ENCODE measurements at places on chromosomes 2 and 18.

GRCh38 chr18:59149007-59149406 lies 9.3 kb downstream of the SEC11C start:
- DNase-seq, result no peak

DNA sequence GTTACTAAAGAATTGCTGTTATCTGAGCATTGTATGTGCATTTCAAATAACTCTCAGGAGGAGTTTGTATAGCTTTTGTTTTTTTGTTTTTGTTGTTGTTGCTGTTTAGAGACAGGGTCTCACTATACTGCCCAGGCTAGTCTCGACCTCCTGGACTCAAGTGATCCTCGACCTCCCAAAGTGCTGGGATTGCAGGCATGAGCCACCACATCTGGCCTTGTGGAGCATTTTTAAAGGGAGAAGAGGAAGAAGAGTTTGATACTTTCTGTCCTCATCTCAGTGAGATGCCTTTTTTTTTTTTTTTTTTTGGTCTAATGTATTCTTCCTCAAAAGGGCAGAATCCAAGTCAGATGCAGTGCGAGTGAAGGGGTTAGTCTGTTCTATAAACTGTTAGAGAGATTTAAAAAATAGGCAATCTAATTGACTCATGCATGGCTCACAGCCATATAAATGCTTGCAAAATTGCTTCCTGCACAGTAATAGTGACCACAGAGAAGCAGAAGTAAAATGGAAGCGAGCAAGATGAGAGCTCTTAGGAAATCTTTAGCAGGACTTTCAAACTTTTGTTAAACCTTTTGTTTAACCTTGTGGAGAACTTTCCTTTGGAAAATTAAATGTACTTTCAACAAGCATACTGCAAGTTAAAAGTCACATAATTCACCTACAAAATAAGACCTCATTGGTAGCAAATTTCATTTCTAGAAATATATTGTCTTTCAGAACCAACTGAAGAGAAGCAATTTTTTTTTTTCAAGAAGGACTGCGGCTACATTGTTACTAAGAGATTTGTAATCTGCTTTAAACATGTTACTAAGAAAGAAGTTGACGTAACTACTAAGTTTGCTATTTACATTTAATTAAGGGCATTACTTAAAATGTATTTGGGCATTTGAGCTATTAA lies 52.3 kb upstream of the ROCK1 start:
- no peak for DNase-seq

DNA sequence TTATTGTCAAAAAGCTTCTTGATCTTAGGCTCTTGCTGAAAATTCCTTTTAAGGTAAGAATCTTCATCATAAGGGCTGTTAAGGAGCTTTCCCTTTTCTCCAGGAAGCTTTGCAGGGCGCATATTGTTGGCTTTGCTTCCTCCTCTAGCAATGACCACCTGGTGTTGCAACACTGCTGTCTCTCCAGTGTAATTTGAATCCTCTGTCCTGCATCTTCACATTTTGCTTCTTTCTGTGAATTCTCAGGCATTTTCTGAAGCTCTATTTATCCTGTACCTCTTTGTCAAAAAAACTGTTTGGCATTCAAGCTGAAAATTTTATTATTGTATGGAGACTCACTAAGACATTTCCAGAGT lies 533.1 kb upstream of the CHAC2 start:
- DNase-seq, result no peak

GRCh38 chr18:340044-340443 lies 72.2 kb upstream of the THOC1 start:
- no peak for DNase-seq

DNA sequence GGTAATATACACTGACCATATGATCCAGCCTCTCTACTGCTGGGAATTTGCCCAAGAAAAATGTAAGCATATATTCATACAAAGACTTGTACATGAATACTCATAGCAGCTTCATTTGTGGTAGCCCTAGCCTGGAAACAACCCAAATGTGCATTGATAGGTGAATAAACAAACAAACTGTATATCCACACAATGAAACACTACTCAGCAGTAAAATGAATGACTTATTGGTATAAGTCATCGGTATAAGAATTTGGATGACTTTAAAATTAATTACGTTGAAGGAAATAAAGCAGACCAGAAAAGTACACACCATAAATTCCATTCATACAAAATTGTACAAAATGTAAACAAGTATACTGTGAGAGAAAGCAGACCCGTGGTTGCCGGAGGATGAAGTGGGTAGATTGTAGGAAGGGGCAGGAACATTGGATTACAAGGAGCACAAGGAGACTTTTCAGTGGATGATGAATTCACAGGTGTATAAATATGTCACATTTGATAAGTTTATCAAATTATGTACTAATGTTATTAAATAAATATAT lies 376.7 kb downstream of the TDRD15 start:
- DNase-seq, result no peak

DNA sequence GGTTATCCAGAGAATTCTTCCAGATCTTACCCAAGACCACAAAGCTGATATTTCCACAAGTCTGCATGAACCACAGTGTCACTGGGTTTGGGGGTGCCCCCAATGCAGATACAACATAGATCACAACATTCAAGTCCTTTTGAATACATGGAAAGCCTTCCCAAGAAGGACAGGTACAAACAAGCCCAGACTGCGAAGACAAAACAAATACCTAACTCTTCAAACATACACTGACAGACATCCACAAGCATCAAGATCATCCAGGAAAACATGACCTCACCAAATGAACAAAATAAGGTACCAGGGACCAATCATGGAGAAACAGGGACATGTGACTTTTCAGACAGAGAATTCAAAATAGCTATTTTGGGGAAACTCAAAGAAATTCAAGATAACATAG lies 93.1 kb downstream of the MDH1 start:
- no peak for DNase-seq

GRCh38 chr18:58580623-58581022 lies 48.3 kb downstream of the ALPK2 start:
- no peak for DNase-seq

- no peak for DNase-seq
These were observed 114.6 kb upstream of the CD302 start for GRCh38 chr2:159912580-159912979.

GRCh38 chr2:236731767-236732580 lies 162.3 kb downstream of the ACKR3 start:
- DNase-seq, result no peak

DNA sequence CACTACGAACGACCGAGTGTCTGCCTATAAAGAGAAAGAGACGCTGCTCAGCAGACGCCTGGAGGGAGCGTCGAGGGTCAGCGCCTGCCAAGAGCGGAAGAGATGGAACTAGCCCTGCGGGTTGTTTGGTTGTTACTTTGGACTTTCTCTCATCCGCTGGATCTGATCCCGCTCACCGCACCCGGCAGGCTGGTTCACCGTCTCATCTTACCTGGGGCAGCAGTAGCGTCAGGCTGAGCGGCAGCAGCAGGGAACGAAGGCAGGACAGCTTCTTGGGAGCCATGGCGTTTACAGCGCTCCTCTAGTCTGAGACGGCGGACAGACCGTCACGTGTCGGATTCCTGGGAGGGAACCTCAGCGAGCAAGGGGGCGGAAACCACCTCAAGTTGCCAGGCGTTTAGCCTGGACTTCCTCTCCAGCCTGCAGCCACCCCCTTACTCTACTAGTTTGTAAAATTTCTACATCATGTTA lies 1.9 kb downstream of the GLB1L start:
- no peak for DNase-seq

- no peak for DNase-seq
These were observed 78.3 kb downstream of the PDCL3 start for GRCh38 chr2:100641125-100641435.

DNA sequence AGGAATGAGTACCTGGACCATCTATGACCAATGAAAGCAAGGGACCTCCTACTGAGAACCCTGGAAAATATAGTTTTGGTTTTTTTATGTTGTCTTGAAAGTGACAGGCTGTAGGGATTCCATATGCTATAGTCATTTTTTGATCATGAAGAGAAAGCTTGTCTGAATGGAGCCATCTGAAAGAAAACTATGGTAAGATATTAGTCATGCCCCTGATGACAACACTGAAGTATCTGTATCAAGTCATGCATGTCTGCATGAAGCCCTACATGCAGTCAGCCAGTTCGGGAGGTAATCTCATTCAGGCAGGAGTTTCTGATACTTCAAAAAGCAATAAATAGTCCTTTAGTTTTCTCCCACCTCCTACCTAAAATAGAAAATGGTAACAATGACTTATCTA lies 1042.0 kb downstream of the DPP10 start:
- DNase-seq, result no peak

DNA sequence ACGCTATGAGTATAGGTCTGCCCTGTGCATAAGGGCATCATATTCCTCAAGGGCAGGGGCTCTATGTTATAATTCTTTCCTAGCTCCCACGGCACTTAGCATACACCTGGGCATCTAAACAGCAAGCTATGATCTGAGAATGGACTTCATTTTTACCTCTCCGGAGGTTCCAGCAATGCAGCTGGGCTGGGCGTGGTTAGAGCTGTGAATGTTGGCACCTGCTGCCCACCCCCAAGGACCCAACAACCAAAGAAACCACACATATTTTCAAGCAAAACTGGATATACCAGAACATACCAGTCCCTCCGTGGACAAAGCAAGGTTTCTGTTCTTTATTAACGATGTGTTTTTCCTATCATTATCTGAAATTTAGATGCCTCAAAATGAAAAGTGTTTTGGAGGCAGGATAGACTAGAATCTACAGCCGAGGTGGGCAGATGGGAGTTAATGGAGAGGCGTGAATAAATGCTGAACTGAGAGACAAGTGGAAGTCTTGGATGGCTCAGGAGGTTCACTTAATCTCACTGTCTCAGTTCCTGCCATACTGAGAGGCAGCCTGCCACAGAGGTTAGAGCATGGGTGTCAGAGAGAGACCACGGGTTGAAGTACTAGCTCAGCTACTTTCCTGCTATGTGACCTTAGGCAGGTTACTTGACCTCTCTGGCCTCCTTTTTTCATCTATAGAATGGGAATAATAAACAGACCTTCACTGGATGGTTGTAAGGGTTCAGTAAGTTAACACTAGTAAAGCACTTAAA lies 186.6 kb upstream of the SMAD2 start:
- no peak for DNase-seq

- DNase-seq, result no peak
These were observed 7.1 kb downstream of the PPP1R1C start for GRCh38 chr2:181992776-181993175.

DNA sequence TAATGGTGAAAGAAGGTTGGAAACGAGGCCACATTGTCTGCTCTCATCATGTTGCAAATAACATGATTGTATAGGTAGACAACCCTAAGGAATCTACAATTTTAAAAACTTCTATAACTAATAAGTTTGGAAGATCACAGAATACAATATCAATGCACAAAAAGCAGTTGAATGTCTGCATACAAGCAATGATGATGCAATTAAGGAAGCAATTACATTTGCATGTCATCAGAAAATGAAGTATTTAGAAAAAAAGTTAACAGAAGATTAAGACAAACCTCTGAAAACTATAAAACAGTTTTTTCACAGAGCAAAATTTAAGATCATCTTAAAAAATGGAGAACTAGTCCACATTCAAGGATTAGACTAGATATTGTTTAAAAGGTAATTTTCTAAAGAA lies 181.1 kb downstream of the METTL4 start:
- DNase-seq, result no peak

GRCh38 chr2:229376866-229377265 lies 105.8 kb upstream of the PID1 start:
- no peak for DNase-seq

GRCh38 chr2:31414601-31415241 lies at the start of gene XDH:
XDH (minus strand) TSS chr2:31414742; CDS start chr2:31414666, 76 bp downstream.
- DNase-seq, result no peak

GRCh38 chr2:222698276-222698675 lies 26.8 kb downstream of the MOGAT1 start:
- no peak for DNase-seq

DNA sequence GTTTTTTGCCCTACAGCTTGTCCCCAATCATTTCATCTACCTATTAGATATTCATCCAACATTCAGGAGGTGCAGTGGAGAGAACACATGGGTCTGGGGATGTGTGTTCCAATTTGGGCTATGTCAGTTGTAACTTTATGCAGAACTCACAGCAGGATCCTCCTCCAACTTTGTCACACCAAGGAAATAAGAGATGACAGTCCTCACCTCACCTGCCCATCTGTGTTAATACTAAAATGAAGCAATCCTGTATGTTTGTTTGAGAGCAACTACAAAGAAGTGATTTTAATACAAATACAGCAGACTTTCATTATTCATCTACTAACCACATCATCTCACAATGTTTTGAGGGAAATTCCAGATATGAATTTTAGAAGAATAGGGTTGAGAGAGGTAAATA lies 126.7 kb downstream of the ARHGAP15 start:
- no peak for DNase-seq

GRCh38 chr2:222483513-222484039 lies 59.2 kb downstream of the SGPP2 start:
- no peak for DNase-seq

GRCh38 chr2:241064008-241064801 lies 37.9 kb downstream of the MTERF4 start:
- DNase-seq, result peak; percentile 21

DNA sequence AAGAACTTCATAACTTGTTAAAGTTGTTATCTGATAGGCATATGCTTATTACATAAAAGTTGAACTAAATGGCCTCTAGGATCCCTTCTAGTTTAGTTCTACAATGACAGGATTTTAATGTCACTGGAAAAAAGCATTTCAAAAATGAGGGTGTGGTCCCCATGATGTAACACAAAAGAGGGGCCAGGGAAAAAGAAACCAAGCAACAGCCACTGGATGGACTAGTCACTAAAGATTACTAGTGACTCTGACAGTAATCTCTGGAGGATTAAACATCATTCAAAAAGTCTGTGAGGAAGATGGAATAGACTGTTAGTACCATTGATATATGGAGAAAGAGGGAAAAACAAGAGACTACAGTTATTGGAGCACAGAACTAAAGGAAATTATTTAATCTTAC lies 22.6 kb downstream of the SEPTIN10 start:
- no peak for DNase-seq

DNA sequence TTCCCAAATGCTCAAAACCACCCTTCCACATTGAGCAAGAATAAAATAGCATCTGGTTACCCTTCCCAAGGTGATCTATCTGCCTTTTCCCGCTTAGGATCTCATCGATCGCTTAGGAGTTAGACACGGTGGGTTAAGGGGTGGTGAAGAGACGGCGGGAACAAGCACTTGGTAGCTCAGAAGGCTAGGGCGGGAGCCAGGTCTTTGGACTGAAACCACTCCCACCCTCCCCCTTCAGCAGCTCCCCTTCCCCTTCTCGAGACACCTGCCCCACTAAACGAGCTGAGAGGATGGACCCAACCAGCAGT lies 513 bp downstream of the THOC1 start:
- DNase-seq, result no peak

- no peak for DNase-seq
These were observed 208.6 kb downstream of the MYO1B start for GRCh38 chr2:191453761-191454160.

Measured in activated CD4-positive, alpha-beta T cell treated with anti-CD3 and anti-CD28 coated beads, Interleukin-2, amount 50 U/mL, for 4 hours (primary cell).